ENCODE measurements at places on chromosomes 12 and 14. TPM values are rescaled to one million over a fixed set of nuclear protein-coding genes. Genes with fewer than 3 reads are reported as not detected.
A peak's percentile ranks its signal among the peaks of the same experiment; 100 is the strongest.

DNA sequence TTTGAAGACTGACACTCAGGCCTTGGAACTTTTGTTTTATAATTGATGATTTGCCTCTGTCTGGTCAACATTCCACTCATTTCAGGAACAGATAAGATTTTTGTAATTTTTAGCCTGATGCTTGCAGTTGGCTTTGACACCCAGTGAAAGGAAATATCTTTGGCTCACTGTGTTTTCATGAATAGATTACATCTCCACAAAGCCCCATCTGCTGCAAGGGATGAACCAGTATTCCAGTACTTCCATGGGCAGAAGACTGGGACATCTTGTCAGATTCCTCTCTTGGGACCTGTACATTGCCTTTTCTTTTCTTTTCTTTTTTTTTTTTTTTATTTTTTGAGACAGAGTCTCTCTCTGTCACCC, 28.4 kb downstream of the GSG1 start:
- no peak for DNase-seq

- DNase-seq, result peak; percentile 54
Measured at GRCh38 chr14:94079891-94080620, 946 bp downstream of the DDX24 start.

GRCh38 chr12:107129315-107129930, 36.1 kb upstream of the CRY1 start:
- no peak for DNase-seq

- no peak for DNase-seq
Measured at GRCh38 chr12:23880988-23881387, 68.5 kb downstream of the SOX5 start.

DNA sequence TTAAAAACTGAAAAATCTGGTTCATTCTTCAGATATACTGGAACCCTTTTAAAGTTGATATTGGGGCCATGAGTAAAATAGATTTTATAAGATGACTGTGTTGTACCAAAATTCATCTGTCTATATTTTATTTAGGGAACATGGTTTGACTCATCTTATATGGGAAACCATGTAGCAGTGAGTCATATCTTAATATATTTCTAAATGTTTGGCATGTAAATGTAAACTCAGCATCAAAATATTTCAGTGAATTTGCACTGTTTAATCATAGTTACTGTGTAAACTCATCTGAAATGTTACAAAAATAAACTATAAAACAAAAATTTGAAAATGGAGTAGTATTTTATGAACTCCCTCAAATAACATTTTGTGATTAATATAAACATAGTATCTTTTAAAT, 14.2 kb downstream of the PTGER2 start:
- no peak for DNase-seq

- no peak for DNase-seq
Measured at GRCh38 chr12:59646636-59647035, 50.8 kb downstream of the SLC16A7 start.

DNA sequence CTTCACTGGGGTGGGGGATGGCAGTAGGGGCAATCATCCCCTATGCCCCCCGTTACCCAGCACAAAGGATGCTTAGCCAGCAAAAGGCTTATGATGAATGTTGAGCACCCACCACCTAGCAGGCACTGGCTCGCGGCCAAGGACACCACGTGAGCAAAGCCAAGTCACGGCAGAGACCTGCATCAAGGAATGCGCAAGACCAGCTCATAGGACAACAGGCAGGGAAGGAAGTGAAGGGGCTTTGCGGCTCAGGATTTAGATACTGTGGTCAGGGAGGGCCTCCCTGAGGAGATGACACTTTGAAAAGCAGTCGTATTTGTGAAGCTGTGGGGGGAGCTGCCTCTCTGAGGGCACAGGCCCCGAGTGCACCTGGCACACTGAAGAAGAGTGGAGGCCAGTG, 32.8 kb downstream of the SH2B3 start:
- peak; percentile 67 for DNase-seq

GRCh38 chr14:96690713-96691383, 106.3 kb upstream of the VRK1 start:
- DNase-seq, result no peak

- no peak for DNase-seq
Measured at GRCh38 chr12:25311506-25311905, 60.8 kb upstream of the KRAS start.

- no peak for DNase-seq
Measured at GRCh38 chr14:53127832-53128231, 25.3 kb downstream of the DDHD1 start.

DNA sequence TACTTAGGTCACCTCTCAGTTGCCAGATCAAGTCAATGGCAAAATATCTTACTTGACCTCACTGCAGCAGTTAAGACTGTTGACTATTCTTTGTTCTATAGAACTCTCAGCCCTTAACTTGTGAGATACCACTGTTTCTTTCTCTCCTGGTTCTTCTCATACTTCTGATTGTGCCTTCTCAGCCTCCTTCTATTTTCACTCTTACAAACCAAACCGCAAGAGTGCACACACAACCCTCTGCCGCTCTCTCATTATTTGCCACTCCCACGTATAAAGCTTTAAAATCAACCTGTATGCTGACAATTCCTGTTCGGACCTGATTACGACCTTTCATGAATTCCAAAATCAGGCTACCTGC, 4.5 kb downstream of the E2F7 start:
- DNase-seq, result no peak

DNA sequence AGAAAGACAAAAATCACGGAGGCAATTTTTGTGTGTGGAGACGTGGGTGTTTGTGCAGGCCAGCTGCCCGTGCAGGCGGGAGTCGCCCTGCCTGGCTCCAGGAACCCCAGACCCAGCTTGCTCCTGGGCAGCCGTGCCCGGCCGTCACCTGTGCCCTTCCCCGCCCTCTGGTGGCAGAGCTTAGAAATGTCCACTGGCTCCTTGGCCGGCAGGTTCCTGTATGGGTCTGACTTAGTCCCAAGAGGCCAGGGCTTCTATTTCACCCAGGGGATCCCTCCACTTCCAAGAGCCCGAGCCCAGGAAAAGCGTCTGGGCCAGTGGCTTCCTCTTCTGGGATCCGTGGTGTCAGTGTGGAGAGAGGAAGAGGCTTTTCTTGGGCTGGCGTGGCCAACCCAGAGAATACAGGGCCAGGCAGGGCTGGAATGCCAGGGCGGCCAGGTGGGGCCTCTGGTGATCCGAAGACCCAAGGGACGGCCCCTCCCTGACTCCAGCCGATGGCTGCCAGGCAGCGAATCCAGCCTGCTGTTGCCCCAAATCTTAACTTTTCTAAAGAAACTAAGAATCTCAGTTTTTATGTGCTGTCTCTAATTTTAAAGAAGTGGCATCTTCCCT, 120.9 kb downstream of the TMEM132C start:
- DNase-seq, result no peak

DNA sequence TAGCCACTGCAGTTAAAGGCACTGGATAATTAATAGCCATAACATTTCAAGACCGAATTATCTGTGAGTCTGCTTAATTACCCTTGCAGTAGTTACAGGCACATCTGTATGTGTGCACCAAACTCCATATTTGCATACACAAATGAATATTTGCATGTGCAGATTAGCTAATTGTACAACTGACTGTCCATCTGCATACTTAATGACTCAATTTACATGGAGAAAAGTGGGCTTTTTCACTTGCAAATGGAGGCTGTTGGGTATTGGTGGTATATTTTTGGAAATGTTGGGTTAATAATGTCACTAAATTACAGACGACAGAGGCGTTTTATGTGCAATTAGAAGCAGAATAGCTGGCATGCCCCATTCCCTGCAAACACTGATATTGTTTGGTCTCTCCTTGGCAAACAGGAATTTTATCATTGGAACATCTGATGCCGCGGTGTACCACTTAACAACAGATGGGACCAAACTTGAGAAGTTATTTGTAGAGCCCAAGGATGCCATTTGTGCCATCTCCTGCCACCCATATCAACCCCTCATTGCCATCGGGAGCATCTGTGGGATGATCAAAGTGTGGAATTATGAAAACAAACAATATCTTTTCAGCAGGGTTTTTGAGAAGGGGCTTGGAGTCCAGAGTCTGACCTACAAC, 39.6 kb downstream of the CFAP251 start:
- DNase-seq, result no peak

DNA sequence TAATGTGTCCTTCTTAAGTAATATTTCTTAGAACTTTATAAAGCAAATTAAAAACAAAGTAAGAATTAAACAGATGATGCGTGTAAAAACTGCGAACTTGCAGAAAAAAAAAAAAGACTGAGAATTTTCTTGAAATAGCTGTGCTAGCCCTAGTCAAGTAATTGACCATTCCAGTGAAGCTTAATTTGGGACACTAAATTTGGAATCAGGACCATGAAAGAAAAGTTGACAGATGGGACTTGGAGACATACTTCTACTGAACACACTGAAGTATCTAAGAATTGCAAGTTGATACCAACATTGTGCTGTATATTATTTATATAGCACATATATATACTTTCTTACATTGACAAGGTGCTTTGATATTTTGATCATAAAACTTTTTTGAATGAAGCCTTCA, 386.6 kb downstream of the KCNH5 start:
- no peak for DNase-seq

- DNase-seq, result peak; percentile 46
Measured at GRCh38 chr14:55731881-55732498, 152.0 kb downstream of the KTN1 start.

DNA sequence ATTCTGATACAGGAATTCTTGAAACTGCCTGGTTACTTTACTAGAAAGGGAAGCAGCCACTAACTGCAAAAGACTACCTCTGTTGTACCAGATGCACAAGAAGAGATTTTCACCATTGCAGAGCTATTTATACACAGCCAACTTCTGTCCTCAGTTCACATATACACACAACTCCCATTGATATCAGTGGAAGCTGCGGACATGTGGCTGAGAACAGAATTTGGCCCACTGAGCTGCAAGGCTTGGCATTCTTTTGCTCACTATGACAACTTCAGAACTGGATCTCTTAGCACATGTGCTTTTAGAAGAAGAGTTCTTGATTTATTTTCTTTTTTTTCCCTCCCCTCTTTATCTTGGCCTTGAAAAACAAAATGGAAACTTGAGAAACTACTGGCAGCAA, 28.3 kb downstream of the PTPRO start:
- no peak for DNase-seq

DNA sequence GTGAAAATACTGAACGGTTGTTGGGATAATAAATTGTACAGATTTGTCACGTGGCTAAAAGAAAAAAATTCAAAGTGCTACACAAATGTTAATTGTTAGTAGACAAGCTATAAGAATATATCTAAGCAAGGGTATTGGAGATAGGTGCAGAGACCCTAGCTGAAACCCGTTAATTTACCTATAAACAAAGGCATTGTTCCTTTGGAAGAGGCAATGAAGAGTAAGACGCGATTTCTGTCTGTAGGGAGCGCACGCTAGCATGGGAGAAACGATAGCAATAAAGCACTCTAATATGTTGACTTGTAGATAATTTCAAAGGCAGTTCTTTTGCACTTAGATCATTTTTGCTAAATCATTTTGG, 565 bp downstream of the CCDC77 start:
- DNase-seq, result peak; percentile 67

GRCh38 chr12:45988264-45988663, 2.1 kb downstream of the SCAF11 start:
- no peak for DNase-seq

GRCh38 chr14:35297706-35298105, 5.5 kb downstream of the PSMA6 start:
- no peak for DNase-seq

DNA sequence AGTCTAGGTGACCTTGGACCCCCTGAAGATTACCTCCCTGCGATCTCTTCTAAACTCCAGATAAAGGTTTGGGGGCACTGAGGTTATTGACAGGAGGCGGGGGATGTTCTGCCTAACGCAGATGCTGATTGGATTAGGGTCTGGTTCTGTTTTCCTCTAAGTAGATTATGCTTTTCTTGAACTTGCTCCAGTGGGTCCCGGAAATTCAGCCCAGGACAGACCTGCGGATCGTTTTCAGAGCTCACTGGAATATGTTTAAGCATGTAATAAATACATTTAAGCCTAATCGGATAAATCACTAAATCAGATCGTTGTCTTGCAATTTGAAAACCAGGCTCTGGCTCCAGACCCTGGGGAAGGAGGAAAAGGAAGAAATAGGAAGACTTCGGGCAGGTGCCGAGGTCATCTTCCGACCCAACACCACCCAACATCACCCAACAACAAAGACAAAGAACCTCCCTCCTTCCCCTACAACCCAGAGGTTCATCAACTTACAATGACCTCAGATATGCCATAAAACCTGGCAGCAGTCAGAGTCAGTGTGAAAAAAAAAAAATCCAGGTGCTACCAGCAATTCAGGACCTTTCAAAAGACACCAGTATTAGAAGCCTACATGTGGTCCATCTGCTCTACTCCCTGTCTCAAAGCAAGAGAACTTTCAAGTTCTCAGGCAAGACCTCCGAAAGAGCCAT, 148.4 kb downstream of the KSR2 start:
- DNase-seq, result no peak

DNA sequence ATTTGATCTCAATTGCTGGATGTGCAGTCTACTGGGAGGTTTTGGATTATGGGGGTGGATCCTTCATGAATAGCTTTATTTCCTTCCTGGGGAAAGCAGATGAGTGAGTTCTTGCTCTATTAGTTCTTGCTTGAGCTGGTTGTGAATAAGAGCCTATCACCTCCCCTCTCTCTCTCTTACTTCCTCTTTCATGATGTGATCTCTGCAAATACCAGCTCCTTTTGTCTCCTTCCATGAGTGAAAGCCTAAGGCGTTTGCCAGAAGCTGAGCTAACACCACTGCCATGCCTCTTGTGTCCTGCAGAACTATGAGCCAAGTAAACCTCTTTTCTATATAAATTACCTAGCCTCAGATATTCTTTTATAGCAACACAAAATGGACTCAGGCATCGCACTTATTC, 302.7 kb downstream of the CCER1 start:
- DNase-seq, result no peak

TAPBPL gene
- 9.9 TPM for total RNA-seq

STK38L gene
- total RNA-seq, result 60.0 TPM

RFX4 gene
- not detected for total RNA-seq

FAIM2 gene
- 0.12 TPM for total RNA-seq

Data from endothelial cell of umbilical vein (primary cell).